ENCODE measurements at places on chromosomes 11 and 22.

DNA sequence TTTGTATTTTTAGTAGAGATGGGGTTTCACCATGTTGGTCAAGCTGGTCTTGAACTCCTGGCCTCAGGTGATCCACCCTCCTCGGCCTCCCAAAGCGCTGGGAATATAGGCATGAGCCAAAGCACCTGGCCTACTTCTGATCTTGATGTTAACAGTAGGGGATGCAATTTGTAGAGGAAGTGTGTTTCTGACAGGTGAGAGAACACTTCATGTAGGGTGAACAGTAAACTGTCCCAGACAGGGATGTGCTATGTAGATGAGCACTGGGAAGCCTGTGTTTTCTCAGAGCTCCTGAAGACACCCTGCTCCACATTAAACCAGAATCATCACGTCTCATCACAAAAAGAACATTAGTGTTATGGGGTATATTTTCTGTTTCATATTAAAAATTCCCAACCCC lies 45.1 kb downstream of the UBASH3B start:
- no peak for DNase-seq

- no peak for DNase-seq
These were observed 324.8 kb upstream of the FOLH1 start for GRCh38 chr11:49533204-49533603.

DNA sequence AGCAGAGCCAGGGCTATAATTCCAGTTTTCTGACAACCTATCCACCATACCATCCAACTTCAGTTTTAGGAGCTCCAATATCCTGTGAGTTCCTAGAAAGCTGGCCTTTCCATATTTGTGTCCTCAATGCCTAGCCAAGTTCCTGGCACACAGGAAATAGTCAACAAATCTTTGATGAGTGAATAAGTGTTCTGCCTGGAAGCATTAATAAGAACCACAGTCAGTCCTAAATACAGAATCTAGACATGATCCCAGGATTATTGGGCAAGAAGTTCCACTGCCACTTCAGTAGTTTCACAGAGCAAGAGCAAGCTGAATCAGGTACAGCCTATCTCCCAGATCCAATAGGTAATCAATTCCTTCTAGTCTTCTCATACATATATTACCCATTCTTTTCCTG lies 942.0 kb downstream of the DLG2 start:
- DNase-seq = no peak

DNA sequence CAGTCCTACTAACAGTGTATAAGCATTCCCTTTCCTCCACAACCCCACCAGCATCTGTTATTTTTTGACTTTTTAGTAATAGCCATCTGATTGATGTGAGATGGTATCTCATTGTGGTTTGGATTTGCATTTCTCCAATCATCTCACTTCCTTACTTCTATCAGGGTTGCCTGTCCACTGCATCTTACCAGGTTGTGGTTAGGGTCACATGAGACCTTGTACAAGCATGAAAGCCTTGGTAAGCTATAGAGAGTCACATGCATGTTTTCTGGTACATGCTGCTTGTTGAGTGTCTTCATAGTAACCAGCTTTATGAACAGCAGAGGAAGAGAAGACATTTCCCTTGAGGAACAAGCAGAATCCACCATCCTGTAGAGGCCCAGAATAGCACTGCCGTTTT lies 102.9 kb upstream of the PAX6 start:
- DNase-seq = no peak

Data from activated CD8-positive, alpha-beta memory T cell treated with anti-CD3 and anti-CD28 coated beads, Interleukin-2, amount 10 ng/mL, durations not matched to agents 7 days and 5 days (primary cell).